Germinal center (tissue), 1 donor: ENCODE measurements at places on chromosomes 3 and 15.
A peak's percentile ranks its signal among the peaks of the same experiment; 100 is the strongest.

GRCh38 chr3:126113733-126114442 is 30.0 kb upstream of the SLC41A3 start:
- no peak for DNase-seq

DNA sequence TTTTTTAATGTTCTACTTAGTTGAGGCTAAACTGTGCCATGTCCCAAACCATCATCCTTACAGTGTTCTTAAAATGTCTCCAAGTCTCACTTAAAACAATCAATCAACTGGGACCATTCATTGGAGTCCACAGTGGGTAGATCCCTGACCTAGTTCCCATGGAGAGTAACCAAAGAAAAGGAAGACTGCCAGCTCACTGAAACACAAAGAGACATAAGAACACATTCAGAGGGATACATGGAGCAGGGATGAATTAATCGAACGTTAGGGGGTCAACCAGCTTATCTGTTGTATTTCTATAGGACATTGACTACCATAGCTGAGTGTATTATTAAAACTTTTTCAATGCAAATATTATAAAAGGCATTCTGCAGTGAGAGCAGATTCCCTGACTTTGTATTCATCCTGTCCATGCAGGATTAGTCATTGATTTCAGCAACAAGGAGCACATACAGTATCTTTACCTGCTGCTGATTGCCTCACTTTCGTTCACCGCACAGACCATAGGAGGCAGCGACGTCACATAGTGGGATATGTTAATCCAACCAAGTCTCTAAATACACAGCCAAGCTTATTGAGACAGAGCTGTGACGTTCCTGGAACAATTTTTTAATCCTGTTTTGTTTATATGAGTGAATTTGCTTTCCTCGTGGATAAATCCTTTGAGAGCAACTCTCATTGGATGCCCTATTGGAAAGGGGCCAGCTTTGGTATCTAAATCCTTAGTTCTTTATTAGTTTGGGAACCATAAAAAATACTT is 364.9 kb upstream of the RBMS3 start:
- no peak for DNase-seq

DNA sequence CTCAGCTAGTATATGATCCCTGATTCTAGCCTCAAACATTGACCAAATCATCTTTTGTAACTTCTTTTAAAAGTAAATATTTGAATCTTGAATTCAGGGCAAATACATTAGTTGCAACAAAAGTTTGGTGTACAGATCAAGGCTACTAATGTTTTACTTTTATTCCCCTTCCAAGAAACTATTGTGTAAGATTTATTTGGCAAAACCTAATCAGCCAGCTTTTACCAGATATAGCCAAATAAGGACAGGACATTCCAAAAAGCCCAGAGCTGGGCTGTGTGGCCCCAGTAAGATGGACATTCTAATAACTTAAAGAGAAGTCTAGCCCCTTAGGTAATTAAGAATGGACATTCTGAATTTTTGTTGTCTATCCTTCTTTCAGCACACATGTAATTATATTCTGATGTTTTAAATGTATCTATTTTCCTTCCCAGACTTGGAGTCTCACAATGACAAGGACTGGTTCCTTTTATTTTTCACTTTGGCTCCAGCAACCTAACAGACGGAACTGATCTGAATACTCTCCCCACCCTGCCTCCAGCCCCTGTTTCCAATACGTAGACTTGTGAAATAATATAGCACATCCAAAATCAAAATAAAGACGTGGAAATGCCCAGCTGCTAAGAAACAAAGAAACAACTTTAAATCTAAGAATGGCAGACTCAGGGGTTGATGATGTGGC is 48.1 kb downstream of the STARD5 start:
- no peak for DNase-seq

DNA sequence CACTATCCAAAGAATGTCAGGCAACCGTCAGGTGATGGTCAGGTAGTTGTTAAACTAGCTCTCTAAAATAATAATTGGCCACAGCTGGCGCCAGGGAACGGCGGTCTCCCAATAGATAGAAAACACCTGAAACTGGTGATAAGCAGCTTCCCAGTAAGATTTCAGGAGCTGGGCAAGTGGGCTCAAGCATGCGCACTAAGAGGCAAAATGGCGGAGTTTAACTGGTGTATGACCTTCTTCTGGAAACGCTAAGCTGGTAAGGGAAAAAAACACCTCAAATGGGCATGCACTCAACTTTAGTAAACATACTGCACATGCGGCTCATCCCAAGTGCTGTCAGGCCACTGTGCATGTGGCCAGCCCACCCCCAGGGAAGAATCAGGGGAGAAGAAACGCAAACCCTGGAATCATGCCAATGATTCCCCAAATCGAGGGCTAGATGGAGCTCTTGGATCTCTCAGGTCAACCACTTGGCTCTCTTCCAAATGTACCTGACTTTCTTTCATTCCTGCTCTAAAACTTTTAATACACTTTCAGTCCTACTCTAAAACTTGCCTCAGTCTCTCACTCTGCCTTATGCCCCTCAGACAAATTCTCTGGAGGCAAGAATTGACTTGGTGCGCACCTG is 195.0 kb downstream of the ZNF621 start:
- no peak for DNase-seq

DNA sequence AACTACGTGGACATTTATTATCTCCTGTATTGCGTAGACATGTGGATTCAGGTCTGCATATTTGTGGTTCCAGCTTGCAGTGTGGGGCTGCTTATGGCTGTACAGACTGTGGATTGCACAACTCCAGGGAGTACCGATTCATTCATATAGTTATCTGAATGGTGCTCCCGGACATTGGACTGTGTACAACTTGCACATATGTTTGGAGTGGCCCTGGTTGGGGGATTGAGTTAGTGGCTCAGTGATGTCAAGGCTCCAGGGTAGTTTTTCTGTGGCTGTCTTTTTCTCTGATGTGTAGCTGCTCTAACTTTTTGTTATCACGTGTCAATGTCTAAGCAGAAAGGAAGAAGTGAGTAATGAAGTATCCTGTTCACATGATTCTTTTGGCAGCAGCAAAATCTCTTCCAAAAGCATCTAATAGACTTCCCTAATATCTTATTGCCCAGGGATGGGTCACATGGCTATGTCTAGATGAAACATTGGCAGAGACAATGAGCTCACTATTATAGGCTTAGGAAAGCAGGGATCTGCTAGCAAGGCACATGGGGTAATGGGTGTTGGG is 15.8 kb downstream of the ST3GAL6 start:
- DNase-seq = no peak

DNA sequence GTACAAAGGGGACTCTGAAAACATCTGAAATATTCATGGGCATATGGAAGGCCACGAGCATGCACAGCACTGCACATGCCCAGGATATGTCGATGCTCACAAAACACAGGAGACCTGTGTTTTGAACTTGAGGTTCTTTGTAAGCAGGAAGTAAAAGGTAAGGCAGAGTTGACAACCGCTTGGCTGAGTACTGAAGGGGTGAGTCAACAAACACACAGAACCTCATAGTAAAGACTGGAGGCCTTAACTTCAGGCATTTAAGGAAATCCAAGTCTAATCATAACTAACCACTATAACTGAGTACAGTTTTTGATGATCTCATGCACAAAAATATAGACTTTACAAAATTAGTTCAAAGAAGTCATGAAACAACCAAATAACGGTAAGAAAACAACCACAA is 80.6 kb downstream of the MYO9A start:
- no peak for DNase-seq

DNA sequence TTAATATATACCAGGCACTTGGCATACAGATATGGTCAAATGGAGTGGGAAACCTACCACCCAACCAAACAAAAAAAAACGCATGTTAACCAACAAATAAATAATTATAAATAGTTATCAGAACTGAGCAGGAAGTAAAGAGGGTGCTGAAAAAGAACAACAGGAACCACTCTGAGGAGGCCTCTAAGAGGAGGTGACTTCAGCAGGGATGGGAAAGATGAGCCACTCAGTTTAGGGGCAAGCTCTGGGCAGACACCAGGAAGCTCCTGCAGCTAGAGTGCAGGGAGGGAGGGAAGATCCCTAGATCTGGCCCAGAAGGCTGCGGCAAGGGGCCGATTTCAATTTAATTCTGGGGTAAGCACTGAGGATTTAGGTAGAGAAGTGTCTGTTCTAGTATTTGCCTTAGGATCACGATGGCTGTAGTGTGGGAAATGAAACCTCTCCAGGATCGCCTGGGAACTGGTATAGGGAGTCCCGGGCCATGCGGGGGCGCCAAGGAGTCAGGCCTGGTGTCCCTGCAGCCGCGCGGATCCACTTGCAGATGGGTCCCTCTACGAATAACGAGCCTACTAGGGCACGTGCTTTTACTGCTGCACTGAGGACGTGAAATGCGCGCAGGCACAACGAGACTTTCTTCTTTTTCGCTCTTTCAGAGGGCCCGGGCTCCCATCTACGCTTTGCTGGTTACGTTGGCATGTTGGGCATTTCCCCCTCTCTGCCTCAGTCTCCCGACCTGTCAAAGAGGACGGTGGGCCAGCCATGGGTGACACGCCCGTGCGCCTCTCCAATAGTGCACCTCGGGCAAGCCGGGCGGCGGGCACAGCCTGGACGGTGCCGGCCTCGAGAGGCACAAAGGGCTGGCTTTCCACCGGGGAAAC is 1.5 kb upstream of the LIMD1 start:
- DNase-seq = peak; percentile 45

DNA sequence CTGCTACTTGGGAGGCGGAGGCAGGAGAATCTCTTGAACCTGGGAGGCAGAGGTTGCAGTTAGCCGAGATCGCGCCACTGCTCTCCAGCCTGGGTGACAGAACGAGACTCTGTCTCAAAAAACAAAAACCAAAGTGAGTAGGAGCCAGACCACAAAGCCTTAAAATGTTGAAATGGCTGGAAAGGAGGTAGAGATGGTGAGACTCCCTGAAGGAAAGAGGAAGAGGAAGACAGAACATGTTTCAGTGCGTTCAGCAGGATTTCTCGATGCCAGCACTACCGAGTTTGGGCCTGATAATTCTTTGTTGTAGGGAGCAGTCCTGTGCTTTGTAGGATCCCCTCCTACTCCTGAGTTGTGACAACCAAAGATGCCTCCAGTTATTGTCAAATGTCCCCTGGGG is 189.9 kb downstream of the AKAP13 start:
- no peak for DNase-seq

GRCh38 chr15:76976141-76976540 is 18.8 kb upstream of the PSTPIP1 start:
- DNase-seq = no peak

GRCh38 chr3:157226173-157226847 is 66.4 kb upstream of the CCNL1 start:
- no peak for DNase-seq

DNA sequence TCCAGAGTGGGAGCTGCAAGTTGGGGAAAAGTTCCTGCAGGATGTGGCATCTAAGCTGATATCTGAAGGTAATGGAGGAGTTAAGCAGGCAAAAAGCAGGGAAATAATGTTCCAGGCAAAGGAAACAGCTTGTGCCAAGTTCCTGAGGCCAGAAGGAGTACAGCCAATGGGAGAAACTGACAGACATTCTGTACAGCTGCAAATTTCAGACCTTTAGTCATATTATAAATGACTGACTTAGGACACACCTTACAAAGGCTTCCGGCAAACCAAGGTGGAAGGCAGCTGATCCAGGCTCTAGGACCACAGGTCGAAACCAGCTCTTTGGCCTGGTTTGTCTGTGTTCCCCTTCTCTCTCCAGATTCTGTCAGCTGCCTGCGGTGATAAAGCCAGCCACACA is 9.3 kb downstream of the WWTR1 start:
- no peak for DNase-seq

DNA sequence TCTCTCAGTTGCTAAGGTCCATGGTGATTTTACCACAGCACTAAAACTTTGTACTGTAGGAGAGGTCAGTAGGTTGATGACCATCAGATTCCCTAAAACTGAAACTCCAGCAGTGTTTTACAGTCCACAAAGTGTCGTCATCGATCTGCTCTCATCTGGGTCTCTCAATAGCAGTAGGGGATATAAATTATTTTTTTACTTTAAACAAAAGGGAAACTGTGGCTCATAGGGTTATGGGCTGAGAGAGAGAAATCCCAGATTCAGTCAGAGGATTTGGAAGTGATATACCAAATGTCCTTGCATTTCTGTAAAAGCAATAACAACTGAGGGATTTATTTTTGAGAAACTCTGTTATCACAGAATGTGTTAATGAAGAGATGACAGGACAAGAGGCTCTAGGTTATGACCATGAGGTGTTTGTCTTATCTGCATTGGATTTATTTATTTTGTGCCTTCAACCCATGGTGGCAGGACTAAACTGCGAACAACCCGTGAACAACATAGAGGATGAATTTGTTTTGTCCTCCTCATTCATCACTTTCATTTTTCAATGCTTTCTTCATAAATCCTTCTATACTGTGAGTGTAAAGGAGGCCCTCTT is 869.7 kb downstream of the OTOL1 start:
- no peak for DNase-seq

DNA sequence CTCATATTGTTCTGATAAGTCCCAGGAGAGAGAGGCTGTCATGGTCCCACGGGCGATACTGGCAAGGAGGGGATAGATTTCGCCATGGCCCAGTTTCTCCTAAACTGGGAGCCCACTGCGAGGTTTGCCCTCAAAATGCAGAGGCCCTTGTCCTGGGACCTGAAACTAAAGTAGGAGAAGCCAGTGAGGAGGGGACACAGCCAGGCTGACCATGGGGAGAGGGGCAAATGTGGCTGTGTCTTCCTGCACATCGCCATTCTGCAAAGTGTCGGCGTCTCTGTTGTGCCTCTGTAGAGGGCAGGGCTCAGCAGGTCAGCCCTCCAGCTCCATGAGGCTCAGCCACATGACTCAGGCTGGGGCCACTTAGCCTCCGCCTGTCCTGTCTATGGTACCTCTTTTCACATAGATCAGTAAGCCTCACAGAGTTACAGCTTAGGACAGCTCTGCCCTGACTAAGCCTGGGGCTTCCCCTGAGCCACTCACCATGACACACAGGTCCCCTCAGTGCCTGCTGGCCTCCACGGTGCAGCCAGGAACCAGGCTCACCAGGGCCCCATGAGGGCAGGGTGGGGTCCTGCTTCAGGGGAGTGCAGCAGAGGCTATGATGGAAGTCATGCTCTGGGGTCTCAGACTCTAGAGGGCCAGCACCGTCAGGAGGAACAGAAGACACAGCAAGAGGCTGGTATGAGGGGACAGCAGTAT is 28.6 kb upstream of the PLXNA1 start:
- DNase-seq = no peak

GRCh38 chr3:49469037-49469935 is 781 bp upstream of the DAG1 start:
- no peak for DNase-seq

DNA sequence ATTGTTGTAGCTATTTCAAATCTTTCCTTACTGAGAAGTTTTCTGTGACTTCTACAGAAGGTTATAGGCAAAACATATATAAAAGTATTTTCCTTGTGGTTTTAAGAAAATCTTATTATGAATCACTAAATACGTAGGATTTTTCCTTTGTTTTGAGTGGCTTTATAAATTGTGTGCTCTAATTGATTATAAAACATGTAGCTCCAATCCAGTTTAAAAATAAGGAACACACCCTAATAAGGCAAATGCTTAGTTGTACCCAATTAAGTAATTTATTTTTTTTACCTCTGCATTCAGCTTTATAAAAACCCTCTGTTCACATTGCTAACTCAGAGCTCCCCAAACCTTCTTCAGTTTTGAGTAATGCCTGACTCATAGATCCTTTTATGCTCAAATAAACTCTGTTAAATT is 408.0 kb downstream of the NAALADL2 start:
- DNase-seq = no peak
